ENCODE measurements at places on chromosomes 12 and 14.

DNA sequence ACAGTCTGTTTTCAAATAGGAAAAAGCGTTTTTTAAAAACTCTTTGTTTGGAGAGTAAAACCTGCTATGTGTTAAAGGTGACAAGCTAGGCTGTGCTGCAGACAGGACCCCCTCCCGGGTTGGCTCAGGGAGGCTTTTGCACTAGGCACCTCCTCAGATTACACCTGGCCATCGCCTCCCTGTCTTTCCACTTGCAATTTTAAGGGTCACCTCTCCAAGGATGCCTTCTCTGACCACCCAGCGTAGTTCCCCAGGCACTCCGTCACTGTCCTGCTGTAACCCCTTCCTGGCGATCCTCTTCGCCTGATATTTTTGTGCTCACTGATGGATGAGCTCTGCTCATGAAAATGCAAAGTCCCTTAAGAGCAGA, 80.7 kb downstream of the NTF3 start:
- DNase-seq: peak; percentile 13

- DNase-seq: no peak
Measured at GRCh38 chr14:92962031-92962830, 39.3 kb downstream of the CHGA start.

DNA sequence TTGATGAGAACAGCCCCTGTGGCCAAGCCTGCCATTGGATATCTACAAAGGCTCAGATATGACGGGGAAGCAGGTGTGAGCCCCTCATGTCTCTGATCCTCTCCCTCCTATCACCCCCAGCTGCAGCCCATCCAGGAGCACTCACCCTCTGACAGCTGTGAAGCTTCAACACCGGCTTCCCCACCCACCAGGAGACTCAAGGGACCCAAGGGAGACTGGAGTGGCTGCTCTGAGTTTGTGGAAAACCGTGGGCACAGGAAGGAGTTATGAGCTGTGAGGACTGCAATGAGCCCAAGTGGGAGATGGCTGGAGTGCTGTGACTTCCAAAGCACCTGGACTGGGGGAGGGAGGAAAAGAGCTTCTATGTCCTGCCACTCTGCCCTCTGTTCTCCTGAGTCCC, 7.9 kb downstream of the IFI27L2 start:
- no peak for DNase-seq

DNA sequence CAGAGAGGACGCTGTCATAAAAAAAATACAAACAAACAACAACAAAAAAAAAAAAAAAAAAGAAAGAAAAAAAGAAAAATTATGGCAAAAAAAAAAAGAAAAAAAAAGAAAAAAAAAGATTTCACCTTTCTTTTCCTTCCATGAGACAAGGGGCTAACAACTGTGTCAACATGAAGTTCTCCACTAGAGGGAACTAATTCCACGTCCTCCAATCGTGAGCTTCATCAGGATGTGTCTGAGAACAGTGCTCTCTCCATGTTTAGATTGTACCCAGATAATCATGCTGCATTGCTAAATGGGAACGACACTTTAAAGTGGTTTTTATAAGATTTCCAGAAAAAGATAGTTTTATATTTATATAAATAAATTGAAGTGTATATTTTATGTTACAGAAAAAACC, 96.2 kb upstream of the PTPRB start:
- no peak for DNase-seq

DNA sequence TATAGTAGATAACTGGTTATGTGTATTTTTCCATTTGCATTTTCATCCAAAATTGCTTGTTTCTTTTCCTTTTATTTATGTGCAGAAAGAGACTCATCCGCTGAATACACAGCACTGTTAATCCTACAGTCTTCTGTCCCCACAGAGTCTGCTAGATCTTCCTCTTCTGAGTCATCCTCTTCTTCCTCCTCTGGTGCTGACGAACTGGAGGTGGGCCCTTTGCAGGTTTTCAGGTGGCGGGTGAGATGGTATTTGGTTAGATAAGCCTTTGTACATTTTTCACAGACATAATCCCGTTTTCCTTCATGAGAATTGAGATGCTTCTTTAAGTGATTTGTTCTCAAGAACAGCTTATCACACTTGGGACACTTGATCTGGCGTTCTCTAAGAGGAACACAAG, 26.8 kb downstream of the PRDM4 start:
- no peak for DNase-seq

- DNase-seq: no peak
Measured at GRCh38 chr12:32070370-32070769, 36.3 kb upstream of the BICD1 start.

DNA sequence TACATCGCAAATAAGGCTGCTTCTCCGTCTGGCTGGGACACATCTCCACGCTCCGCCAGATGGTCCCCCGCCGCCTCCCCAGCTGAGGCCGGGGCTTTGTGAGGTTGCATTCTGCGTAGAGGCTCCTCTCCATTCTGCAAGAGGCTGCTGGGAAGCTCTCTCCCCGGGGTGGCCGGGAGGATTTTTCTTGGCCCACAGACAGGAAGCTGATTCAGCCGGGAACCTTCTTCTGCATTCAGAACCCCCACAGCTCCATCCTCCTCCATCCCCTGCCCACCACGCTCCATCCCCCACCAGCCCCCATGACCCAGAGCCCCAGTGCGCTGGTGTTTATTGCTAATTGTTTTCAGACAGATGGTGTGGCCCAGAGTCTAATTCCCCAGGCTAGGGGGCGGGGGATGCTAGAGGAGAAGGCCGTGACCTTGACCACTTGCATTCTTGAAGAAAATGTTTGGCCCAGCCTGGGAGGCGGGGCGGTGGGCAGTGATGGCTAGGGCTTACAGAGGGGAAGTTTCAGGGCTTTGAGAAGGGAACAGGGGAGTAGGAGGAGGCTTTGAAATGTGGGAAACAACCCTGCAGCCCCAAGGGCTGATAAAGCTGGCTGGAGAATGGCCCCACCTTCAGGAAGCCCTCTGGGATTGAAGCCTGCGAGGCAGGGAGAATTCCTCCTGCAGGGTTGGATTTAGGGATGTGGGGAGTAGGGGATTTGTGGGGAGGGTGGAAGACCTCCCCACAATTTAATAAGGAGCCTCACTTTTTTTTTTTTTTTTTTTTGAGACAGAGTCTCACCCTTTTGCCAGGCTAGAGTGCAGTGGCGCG, 88.5 kb upstream of the NCOR2 start:
- no peak for DNase-seq

GRCh38 chr14:74682169-74682952, 30.5 kb downstream of the AREL1 start:
- DNase-seq: no peak

- no peak for DNase-seq
Measured at GRCh38 chr12:123705935-123706334, 6.2 kb upstream of the ATP6V0A2 start.

- DNase-seq: no peak
Measured at GRCh38 chr14:38108681-38109080, 99.0 kb upstream of the SSTR1 start.

DNA sequence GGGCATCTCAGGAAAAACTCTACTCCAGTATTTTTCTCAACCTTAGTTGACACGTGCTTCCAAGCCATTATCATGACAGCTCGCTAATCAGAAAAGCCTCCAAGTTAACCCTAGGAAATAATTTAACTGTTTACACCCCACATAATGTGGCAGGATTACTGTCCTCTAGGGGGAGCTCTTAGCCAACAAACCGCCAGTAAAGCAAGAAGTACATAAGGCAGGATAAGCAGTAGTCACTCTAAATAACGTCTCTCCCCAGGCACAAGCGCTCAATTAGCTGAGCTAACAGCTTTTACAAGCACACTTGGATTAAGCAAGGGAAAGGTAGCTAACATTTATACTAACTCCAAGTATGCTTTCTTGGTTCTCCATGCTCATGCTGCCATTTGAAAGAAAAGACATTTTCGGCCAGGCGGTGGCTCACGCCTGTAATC, 22.8 kb downstream of the APOBEC1 start:
- peak; percentile 57 for DNase-seq

DNA sequence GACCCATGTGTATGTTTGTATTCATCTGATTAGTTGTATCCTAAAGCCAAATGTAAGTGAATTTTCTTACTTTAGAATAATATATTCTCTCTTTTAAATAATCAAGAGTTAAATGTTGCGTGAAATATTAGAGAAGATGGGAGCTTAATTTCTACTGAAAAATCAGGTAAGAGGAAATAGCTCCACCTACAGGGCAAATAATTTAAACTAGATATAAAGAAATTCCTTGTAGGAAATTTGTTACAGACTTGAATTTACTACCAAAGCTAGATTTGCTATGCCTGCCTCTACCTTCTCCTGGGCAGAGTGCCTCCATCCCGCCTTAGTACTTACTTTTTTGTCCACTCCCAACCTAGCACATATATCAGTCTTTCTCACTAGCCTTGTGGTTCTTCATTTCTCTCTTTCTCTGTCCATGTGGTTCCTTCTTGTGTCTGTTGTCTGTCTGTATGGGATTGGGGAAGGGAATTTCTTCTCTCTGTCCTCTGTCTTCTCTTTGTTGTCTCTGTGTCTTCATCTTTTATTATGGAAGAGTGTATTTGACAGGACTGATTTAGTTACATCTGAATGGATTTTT, 44.7 kb downstream of the PALS1 start:
- no peak for DNase-seq

GRCh38 chr12:111359231-111359913, 9.5 kb downstream of the PHETA1 start:
- DNase-seq: peak; percentile 77

GRCh38 chr12:66573605-66574004, 105.3 kb downstream of the GRIP1 start:
- no peak for DNase-seq

DNA sequence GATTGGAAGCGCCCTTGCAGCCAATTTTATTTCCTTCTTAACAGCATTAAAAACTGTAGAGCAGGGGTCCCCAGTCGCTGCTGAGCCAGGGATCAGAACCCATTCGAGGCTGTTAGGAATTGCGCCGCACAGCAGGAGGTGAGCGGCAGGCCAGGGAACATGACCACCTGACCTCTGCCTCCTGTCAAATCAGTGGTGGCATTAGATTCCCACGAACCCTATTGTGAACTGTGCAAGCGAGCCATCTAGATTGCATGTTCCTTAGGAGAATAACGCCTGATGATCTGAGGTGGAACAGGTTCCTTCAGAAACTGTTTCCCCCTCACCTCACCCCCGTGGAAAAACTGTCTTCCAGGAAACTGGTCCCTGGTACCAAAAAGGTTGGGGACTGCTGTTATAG, 107.4 kb downstream of the DNAI7 start:
- no peak for DNase-seq

DNA sequence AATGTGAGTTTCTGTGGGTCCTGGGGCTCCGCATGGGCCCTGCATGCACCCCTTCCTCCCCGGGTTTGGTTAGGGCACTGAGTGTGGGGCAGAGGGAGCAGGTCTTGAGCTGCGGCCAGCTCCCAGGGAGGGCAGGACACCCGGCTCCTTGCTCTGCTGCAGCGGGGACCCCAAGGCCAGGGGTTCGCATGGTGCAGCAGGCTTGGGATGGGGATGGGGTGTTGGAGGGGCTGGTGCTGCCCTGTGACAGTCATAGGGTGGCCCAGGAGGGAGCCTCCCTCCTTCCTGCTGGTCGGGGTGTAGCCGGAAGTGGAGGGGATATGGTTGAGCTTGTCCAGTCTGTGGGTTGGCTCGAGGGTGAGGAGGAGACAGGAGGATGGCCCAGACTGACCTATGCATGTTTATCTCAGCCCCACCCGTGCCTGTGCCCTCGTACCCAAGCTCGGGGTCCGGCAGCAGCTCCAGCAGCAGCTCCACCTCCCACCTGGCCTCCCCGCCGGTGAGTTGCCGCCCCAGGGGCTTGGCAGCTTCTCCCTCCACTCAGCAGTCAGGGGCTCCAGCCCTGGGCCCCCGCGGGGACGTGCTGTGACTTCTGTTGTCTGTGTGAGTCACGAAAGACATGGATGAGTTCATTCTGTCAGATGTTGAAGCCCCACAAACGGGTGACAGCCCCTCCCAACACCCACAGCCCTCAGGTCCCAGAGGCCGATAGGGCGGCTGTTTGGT, 16.0 kb downstream of the ULK1 start:
- DNase-seq: no peak

DNA sequence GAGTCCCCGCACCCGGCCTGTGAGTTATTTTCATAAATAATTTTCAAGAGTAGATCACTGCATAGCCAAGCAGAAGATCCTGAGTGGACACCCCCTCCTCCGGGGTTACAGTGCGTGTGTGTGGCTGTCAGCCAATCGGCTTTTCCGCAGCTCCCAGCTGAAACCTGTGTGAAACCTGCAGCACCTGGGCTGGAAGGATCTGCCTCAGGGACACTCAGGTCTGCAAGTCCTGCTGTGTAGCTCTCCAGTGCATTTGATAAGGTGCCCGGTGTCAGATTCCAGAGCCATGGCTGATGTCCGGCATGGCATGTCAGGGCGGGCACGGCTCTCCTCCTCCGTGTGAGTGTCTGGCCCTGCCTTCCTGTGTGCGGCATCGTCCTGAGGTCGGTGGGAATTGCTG, 124.8 kb downstream of the GLT1D1 start:
- DNase-seq: no peak

DNA sequence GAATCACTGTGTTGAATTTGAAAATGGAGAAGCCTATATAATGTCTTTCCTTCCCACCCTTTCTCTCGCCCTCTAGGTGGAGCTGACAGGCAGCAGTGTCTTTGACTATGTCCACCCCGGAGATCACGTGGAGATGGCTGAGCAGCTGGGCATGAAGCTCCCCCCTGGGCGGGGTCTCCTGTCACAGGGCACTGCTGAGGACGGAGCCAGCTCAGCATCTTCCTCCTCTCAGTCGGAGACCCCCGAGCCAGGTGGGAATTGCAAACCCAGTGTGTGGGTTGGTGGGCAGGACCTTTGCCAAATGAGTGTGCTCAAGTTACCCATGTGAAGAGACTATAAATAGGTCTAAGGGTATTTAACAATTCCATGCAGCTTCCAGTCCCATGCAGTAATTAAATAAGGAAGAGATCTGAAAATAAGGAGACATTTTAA, 274.7 kb downstream of the EGLN3 start:
- no peak for DNase-seq

DNA sequence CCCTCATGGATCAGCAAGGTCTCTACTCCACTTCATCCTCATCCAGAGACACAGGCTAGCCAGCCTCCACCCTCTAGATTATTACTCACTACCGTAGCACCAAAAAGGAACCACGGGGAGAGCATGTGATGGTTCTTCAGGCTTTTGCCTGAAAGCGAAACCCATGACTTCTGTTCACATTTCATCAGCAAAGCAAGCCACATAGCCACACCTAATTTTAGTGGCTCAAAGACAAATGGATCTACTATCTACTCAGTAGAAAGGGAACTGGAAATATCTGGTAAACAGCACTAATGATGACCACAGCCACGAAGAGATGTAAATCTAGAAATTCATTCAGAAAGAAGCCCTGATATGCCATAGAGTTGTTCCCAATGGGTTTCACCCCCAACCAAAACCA, 51.4 kb downstream of the VCPKMT start:
- DNase-seq: peak; percentile 64

DNA sequence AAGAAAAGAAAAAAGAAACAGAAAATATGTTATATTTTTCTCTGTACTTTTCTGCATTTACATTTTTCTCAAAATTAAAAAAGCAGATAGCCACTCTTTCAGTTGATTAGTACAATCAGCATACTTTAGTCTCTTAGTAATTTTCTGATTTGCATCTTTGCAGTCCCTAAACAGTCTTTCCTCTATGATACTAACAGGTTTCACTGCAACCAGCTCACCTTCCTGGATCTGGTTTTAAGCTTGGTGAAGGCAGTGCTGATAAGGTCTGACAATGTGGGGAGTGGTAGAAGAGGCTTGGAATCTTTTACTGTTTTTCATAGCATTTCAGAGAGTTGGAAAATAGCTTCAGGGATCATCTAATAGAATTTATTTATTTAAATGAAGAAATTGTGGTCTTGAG, 457.6 kb downstream of the ZFP36L1 start:
- DNase-seq: no peak

GRCh38 chr12:53241623-53242412, 9.8 kb upstream of the RARG start:
- no peak for DNase-seq

Measured in activated CD8-positive, alpha-beta memory T cell treated with anti-CD3 and anti-CD28 coated beads, Interleukin-2, amount 50 U/mL, for 48 hours (primary cell).